ENCODE measurements at places on chromosomes 12 and 14. TPM values are rescaled to one million over a fixed set of nuclear protein-coding genes. Genes with fewer than 3 reads are reported as not detected.
A peak's percentile ranks its signal among the peaks of the same experiment; 100 is the strongest.

The ZNF891 gene
- total RNA-seq = 1.4 TPM

DNA sequence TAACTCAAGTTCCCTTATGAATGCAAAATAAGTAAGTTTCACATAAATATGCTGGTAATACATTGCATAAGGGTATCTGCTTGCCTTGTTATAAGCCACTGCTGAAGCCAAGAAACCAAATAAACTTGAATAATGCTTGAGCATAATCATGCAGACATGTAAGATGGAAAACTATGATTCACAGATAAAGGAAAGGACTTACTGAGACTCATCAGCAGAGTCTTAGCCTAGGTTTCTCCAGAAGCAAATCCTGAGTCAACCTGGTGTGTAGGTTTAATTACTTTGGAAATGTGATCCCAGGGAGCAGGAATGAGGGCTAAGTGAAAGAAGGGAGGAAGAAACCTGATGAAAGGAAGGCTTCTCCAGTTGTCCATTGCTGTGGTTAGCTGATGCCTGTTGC, 107.7 kb upstream of the BTG1 start:
- no peaks in the 10 kb centered on the region for H3K36me3 ChIP-seq
- no peaks in the 10 kb centered on the region for H3K4me1 ChIP-seq
- no peak for DNase-seq
- no peak overlapping the region for H3K4me3 ChIP-seq

DNA sequence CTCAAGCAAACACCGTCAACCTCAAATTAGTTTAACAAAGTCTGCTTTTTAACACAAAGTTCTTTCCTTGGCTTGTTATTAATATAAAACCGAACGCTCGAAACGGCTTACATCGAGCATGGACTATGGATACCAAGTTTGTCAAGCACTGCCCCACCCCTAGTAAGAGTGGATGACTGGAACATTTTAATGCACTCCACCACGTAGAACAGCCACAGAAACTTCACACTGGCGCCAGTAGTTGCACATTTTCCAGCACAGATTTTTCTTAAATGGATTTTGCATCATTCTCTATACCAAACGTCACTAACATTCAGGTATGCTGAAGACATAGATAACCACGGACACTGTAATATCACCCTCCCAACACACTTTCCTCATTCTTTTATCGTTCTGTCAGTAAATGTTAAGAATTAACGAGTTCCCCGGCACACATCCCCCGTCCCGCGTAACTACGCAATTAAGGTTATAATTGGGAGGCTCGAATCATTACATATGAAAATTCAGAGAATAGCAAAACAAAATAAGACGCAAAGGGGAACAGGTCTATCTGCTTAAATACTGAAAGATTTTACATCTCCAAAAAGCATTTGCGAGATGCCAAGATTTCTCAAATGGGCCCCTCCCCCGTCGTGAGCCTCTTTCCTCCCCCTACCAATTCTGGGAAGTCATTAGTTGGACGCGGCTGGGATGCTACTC, 990 bp downstream of the FERMT2 start:
- H3K27me3 ChIP-seq = peaks cover 30% of the 10 kb centered on the region
- no peaks in the 10 kb centered on the region for H3K36me3 ChIP-seq
- H3K4me3 ChIP-seq = peak overlapping the region; percentile 85

The BDKRB2 gene
- total RNA-seq = not detected

GRCh38 chr12:57124261-57124877, 3.9 kb upstream of the LRP1 start:
- peaks cover 6% of the 10 kb centered on the region for H3K36me3 ChIP-seq
- DNase-seq = peak; percentile 81
- no peak overlapping the region for H3K27ac ChIP-seq
- peaks cover 6% of the 10 kb centered on the region for H3K4me1 ChIP-seq
- H3K27me3 ChIP-seq = peaks cover 12% of the 10 kb centered on the region

- DNase-seq = no peak
- H3K4me1 ChIP-seq = peaks cover 32% of the 10 kb centered on the region
- no peak overlapping the region for H3K27ac ChIP-seq
- no peak overlapping the region for H3K4me3 ChIP-seq
These were observed 44.2 kb upstream of the FOS start for GRCh38 chr14:75234173-75235115.

DNA sequence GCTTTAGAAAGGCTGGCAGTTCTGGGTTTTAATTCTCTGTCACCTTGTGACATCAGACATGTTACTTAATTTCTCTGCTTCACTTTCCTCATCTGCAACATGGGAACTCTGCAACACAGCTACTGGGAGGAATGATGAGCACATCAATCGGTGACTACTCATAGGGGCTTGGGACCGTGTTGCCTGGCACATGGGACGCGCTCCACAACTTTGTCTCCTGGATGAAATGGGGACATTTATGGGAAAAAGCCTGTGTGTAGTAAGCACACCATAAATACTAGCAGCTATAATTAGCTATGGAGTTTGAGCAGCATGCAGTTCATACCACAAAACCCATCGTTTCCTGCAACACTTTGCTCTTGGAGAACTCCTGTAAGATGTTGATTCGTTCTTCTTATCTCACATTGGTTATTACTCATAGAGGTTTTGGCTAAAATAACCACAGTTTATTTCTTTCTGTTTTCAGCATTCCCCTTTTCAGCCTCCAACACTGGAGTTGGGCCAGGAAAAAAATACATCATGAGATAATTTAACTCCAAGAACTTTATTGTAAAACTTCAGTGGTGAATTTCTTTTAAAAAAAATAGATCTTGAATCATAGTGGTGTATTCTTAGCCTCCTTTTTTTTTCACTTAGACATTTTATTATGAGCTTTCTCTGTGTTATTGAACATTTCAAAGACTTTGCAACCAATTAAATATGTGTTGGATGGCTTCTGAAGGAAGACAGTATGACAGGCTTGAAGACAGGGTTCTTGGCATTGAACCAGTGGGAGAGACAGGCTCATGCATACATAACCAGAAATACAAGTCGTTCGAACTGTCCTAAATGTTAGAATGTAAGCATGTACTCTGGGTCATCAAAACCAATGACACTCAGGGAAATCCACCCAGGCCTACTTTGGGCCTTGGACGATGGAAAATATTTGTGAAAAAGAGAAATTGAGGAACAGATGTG, 72.7 kb downstream of the RIN3 start:
- H3K27ac ChIP-seq = peak overlapping the region; percentile 98
- peak; percentile 78 for DNase-seq
- H3K4me3 ChIP-seq = peak overlapping the region; percentile 94
- H3K4me1 ChIP-seq = peaks cover 89% of the 10 kb centered on the region

DNA sequence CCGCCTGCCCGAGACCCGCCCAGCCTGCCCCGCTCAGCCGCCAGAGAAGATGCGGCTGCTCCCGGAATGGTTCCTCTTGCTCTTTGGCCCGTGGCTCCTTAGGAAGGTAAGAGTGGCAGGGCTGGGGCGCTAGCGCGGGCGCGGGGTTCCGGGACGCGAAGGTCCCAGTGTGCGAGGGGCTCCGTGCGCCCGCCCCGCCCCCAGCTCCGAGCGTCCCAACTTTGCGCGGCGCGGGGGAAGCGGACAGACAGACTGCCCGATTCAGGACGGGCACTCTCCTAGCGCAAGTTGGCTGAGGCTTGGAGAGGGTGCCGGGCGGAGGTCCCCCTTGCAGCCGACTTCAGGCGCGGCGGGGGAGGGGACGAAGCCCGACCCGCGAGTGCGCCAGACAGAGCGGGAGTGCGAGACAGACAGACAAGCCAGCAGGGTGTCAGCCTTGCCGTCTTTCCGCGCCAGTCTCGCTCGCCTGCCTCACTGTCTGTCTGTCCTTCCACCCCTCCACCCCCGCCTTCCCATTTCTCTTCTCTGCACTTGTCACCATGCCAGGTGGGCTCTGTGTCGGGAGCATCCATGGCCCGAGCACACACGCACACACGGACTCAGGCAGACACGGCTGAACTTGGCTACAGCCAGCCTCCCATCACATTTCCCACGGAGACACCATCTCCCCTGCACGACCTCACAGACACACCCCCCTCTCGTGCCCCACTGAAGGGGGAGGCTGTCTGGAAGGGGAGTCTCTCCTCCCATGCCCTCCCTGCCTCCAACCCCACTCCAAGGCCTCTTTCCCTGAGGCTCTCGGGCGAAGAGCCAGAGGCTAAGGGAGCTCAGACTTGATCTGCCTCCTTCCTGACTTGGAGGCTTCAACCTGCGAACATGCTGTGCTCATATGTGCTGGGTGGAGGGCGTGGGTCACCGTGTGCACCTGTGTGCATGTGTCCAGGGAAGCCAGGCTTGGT, 606 bp downstream of the NXPH4 start:
- H3K27ac ChIP-seq = no peak overlapping the region
- peaks cover 51% of the 10 kb centered on the region for H3K4me1 ChIP-seq
- peaks cover 65% of the 10 kb centered on the region for H3K27me3 ChIP-seq
- no peaks in the 10 kb centered on the region for H3K36me3 ChIP-seq
- H3K4me3 ChIP-seq = peak overlapping the region; percentile 86

The BMAL2 gene
- total RNA-seq = 26.0 TPM

The KIF5A gene
- total RNA-seq = 0.29 TPM

DNA sequence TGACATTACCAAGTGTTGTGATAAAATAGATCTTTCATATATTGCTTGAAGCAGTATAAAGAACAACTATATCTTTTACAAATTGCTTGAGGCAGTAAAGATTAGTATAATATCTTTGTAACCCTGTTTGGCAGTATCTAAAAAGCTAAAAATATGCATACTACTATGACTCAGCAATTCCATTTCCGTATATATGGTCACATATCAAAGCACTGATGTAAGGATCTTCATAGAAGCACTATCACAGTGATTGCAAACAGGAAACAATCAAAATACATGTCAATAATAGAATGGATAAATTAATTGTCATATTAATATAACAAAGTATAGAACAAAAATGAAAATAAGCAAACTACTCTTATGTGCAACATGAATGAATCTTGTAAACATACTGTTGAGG, 158.4 kb upstream of the IGF1 start:
- H3K27me3 ChIP-seq = no peaks in the 10 kb centered on the region
- no peaks in the 10 kb centered on the region for H3K4me1 ChIP-seq
- DNase-seq = no peak
- H3K36me3 ChIP-seq = no peaks in the 10 kb centered on the region
- no peak overlapping the region for H3K4me3 ChIP-seq
- H3K27ac ChIP-seq = no peak overlapping the region

The ADSS1 gene
- total RNA-seq = 0.61 TPM

The GPRC5D gene
- total RNA-seq = not detected

The WIF1 gene
- not detected for total RNA-seq

GRCh38 chr14:37663498-37663897, 68.1 kb downstream of the TTC6 start:
- no peaks in the 10 kb centered on the region for H3K27me3 ChIP-seq
- no peak overlapping the region for H3K27ac ChIP-seq
- no peak for DNase-seq
- H3K4me3 ChIP-seq = no peak overlapping the region

GRCh38 chr14:55938249-55938791, 179.9 kb upstream of the PELI2 start:
- H3K36me3 ChIP-seq = no peaks in the 10 kb centered on the region
- H3K27ac ChIP-seq = no peak overlapping the region
- H3K4me1 ChIP-seq = no peaks in the 10 kb centered on the region
- H3K4me3 ChIP-seq = no peak overlapping the region

The BHLHE41 gene
- not detected for total RNA-seq

The MSI1 gene
- total RNA-seq = not detected

GRCh38 chr14:103743691-103744090, 28.1 kb downstream of the ZFYVE21 start:
- no peaks in the 10 kb centered on the region for H3K27me3 ChIP-seq
- H3K36me3 ChIP-seq = no peaks in the 10 kb centered on the region
- DNase-seq = no peak
- no peak overlapping the region for H3K27ac ChIP-seq

The P2RX2 gene
- not detected for total RNA-seq

DNA sequence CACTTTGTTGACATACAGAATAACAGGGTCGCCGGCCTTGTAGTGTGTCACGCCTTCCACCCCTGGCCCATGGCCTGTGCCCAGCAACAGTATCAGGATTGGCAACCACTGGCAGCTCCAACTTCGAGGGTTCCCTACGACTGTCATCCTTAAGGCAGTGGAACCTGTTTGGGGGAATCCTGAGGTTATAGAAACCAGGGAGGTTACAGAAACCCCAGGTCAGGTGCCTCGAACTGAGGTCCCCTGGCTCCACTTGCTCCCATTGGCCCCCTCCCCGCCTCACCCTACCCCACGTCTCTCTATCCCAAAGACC, 412 bp downstream of the TM9SF1 start:
- H3K4me1 ChIP-seq = peaks cover 52% of the 10 kb centered on the region
- peak overlapping the region; percentile 90 for H3K27ac ChIP-seq
- peaks cover 26% of the 10 kb centered on the region for H3K36me3 ChIP-seq
- H3K4me3 ChIP-seq = peak overlapping the region; percentile 93
- DNase-seq = no peak
- no peaks in the 10 kb centered on the region for H3K27me3 ChIP-seq

- no peak for DNase-seq
- peaks cover 5% of the 10 kb centered on the region for H3K36me3 ChIP-seq
- no peaks in the 10 kb centered on the region for H3K27me3 ChIP-seq
- no peak within 1 kb of the TSS for H3K4me3 ChIP-seq
- no peak within 1 kb of the TSS for H3K27ac ChIP-seq
These were observed at the start of gene CLEC1A for GRCh38 chr12:10098791-10099190. Gene CLEC1A (minus strand): TSS chr12:10098985. CDS start chr12:10098922, 63 bp downstream.

GRCh38 chr12:99267038-99267437, 380.5 kb upstream of the GARIN6 start:
- DNase-seq = no peak
- no peaks in the 10 kb centered on the region for H3K27me3 ChIP-seq
- no peaks in the 10 kb centered on the region for H3K4me1 ChIP-seq

- no peak overlapping the region for H3K27ac ChIP-seq
- peaks cover 54% of the 10 kb centered on the region for H3K27me3 ChIP-seq
- H3K4me1 ChIP-seq = no peaks in the 10 kb centered on the region
- H3K4me3 ChIP-seq = no peak overlapping the region
- DNase-seq = no peak
These were observed 75.8 kb downstream of the LRP6 start for GRCh38 chr12:12191008-12191407.

DNA sequence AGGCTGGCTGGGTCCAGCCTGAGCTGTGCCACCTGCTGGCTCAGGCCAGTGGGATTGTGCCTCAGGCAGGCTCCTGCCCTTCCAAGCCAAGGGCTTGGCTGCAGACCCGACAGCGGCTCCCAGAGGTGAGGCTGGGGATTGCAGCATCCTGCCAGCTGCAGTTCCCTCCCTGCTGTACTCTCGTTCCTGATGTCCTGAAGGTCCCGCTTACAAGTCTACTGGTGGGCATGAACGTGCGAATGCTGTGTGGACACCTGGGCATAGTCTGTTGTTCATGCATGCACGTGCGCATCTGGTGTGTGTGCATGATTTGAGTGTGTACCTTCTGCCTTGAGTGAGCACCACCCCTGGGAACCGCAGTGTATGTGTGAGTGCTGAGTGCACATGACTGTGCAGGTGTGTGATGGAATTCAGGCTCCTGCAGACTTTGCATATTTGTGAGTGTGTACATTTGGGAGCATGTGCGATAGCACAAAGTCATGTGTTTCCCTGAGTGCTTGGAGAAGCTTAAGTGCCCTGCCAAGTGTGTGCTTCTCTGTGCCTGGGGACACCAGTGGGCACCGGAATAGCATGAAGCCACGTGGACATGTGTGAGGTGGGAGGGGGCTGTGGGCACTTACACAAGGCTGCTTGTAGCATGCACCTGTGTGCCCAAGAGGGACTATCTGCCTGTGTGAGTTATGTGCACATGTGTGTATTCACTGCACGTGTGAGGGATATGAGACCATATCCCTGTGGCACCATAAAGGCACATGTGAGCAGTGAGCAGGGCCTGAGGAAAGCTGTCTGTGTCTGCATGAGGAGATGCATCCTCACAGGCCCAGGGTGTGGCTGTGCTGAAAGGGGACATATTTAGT, 19.3 kb upstream of the KRT7 start:
- no peak overlapping the region for H3K4me3 ChIP-seq
- no peak for DNase-seq
- H3K27me3 ChIP-seq = peaks cover 28% of the 10 kb centered on the region

The FKBP11 gene
- 101 TPM for total RNA-seq
